SJSA1 (cell line): ENCODE measurements at places on chromosomes 12 and 14.

DNA sequence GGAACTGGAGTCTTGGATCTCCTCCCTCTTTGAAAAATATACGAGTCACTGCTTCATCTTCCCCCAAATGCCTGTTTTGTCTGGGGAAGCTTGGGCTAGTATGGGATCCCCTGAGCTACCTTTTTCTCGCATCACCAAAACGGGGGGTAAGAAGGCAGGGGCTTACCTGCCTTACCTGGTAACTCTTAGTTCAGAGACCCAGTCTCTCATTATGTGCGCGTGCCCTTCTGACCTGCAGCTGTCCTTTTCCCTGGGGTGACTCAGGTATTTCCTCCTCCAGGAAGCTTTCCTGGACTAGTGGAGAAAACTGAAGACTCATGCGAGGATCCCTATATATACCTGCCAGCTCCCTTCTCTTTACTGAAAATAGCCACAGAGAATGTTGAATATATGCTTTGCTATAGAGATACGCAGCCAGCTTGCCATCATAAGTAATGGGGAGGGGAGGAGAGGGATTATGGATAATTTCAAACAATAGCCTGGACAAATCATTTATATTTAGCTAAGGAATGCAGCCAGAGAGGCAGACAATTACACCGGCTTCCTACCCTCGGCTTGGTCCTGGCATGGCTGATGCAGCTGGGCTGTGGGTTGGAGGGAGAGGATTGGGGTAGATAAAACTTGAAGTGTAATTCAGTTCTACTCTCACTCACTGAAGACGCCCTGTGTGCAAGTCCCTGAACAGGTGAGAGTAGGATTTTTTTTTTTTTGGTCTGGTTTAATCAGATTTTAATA, 1.1 kb downstream of the TSPAN9 start:
- no peak for DNase-seq

DNA sequence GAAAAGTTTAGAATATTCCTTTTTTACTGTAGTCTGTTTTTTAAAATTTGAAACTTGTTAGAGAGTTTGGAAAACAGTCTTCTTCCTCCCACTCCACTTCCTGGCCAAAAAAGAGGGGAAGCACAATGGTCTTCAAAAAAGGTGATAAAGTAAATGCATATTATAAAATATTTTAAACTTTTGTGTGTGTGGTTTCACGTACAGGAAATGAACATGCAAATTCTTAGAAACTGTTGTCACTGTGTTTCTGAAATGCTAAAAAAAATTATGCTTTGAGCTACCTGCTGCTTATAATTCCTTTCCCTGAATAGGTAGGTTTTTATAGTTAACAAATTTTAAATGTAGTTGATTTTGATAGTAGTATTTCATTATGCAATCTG, 2.9 kb downstream of the FGFR1OP2 start:
- no peak for DNase-seq

DNA sequence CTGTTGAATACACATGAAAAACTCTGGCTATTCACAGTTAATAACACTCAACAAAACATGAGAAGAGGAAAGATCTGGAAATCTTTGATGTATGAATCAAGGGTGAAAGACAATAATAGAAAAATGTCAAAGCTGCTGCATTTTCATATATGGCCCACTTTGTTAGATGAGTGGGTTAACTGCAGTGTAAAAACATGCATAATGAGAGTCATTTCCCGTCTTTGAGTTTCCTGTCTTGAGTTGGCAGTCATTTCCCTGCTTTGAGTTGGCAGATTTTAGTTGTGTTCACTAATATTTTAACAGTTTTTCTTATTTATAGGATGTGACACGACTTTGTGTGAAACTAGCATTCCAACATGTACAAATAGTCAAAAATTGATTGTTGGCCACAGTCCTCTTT, 87.9 kb upstream of the PTPRQ start:
- DNase-seq, result no peak

- DNase-seq, result no peak
Measured at GRCh38 chr14:90665321-90666000, 150.8 kb downstream of the TTC7B start.

GRCh38 chr12:47547077-47547476, 158.8 kb downstream of the RPAP3 start:
- DNase-seq, result no peak

- DNase-seq, result no peak
Measured at GRCh38 chr14:60773558-60773957, 39.0 kb downstream of the MNAT1 start.

DNA sequence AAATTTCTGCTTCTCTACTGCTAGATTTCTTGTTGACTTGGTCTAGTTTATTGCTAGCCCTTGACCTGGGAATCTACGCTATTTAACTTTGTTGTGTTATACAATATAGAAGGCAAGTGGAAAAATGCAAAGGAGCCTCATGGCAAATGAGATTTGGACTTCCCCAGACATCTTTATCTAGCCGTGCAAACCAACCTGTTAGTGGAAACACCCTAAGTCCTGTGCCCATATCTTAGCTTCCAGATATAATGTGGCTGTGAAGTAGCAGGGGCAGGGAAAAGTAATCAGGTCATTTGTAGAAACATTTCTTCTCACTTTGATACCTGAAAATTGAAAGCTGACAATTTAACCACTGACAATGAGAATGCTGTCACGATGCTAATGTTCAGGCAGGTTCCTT, 90.7 kb upstream of the ATP2B1 start:
- no peak for DNase-seq

DNA sequence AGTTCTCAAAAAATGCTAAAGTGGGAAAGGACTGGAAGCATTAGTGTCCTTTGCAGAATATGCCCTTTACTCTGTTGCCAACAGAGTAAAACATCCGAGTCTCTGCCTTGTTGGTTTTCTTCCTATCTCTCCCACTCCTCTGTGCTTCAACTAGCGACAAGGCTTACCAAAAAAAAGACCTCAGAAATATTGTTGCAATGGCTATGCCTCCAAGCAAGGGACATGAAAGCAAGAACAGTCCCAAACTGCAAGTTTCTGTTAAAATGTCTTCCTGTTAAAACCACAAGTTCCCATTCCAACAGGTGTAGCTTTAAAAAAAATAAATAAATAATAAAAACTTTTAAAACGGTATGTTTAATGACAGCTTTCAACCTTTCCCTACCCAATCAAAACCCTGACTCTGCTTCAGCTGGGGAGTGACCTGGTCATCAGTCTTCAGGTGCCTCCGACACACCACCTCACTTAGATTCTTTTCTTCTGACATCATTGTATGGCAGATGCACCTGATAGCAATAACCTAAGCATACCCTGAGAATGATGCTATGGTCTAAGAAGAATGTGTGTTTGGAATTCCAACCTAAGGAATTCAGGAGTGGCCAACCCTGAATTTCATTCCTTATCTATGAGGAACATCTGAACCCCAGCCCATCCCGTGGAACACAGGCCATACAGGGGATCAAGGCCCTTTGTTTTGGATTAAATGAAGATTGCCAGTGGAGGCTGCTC, 81.0 kb downstream of the RPS29 start:
- no peak for DNase-seq

- no peak for DNase-seq
Measured at GRCh38 chr14:102058961-102059360, 27.9 kb downstream of the HSP90AA1 start.
